ENCODE measurements at places on chromosomes 3 and 15.

DNA sequence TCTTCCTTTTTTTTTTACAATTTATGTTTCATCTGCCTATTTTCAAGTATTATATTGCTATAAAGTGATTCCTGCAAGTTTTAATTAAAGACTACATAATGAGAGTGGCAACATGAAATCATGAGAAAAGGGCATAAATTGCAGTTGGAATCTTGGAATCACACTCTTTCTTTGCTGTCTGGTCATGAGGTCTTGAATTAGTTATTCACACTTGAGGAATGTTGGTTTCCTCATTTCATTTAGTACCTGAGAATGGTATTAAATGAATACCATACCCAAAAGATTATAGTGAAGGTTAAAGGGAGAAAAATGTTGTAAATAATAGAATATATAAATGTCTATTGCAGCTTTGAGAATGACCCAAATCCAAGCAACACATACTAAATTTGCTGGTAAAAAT is 25.8 kb upstream of the CNTN3 start:
- no peak for DNase-seq

DNA sequence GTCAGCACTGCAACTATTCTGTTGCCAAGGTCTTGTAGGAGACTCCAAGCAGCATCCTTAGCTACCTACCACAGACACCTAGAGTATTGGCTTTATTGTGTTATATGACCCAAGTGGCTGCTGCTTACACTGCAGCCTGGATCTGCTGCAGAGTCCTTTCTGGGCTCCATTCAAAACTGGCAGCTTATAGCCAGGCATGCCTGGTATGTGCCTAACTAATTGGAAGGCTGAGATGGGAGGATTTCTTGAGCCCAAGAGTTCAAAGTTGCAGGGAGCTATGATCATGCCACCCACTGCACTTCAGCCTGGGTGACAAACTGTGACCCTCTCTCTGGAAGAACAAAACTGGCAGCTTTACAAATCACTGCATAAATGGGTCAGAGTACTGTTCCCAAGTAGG is 8.6 kb downstream of the NDUFB4 start:
- no peak for DNase-seq

- DNase-seq: no peak
These were observed 13.0 kb upstream of the SLC28A1 start for GRCh38 chr15:84871428-84871985.

GRCh38 chr3:112114576-112115160 is 18.4 kb downstream of the GCSAM start:
- DNase-seq: no peak

DNA sequence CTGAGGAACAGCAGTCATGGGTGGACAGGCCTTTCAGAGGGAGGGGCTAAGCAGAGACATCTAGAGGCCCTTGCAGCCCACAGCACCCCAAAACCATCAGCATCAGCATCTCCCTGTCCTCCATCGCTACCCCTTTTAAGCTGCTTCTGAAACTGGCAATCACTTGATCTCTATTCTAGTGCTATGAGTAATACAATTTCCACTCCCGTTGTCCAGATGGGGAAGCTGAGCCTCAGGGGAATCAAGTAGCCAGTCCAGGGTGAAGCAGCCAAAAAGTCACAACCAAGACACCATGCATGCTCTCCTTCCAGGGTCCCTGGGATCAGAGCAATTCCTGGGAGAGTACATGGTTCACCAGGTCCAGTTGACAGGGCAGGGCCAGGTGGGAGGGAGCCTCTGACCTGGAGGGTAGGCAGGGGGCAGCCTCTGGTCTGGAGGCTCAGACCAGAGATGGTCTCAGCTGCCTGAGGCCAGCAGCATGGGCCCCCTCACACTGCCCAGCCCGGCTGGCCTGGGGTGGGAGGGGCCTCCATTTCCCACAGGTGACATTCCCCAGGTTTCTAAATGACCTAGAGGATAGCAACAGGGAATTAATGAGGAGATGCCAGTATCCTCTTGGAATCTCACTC is 30.0 kb downstream of the KLHL25 start:
- DNase-seq: no peak

GRCh38 chr3:139897759-139898158 is 37.2 kb upstream of the CLSTN2 start:
- DNase-seq: no peak

Measured in NCI-H524 (cell line).